Activated CD8-positive, alpha-beta memory T cell treated with anti-CD3 and anti-CD28 coated beads for 4 hours (primary cell): ENCODE measurements at places on chromosomes 4 and X.

GRCh38 chr4:156643826-156644225, 327.8 kb downstream of the PDGFC start:
- no peak for DNase-seq

DNA sequence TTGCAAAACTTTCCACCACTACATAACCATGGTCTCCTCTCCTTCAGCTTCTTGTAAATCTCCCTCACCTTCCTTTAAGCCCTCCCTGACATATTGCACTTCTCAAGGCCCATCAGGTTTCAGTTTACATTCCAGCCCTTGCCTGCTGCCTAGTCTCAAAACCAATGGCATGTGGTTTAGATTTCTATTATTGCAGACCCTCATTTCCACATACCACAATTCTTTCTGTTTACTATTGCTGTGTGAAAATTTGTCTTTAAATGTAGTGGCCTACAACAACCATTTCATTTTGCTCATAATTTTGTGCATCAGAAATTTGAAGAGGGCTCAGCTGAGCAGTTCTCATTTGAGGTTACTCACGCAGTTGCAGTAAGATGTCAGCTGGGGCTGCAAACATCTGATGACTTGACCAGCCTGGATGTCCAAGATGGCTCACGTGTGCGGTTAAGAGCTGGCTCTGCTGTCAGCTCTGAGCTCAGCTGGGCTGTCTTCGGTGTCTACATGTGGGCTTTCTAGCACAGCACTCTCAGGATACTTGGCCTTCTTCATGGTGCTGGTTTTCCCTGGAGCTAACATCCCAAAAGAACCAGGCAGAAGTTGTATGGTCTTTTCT, 29.9 kb upstream of the SOD3 start:
- DNase-seq = no peak

- DNase-seq = no peak
Observed at GRCh38 chr4:67160394-67160793, 384.9 kb downstream of the CENPC start.

DNA sequence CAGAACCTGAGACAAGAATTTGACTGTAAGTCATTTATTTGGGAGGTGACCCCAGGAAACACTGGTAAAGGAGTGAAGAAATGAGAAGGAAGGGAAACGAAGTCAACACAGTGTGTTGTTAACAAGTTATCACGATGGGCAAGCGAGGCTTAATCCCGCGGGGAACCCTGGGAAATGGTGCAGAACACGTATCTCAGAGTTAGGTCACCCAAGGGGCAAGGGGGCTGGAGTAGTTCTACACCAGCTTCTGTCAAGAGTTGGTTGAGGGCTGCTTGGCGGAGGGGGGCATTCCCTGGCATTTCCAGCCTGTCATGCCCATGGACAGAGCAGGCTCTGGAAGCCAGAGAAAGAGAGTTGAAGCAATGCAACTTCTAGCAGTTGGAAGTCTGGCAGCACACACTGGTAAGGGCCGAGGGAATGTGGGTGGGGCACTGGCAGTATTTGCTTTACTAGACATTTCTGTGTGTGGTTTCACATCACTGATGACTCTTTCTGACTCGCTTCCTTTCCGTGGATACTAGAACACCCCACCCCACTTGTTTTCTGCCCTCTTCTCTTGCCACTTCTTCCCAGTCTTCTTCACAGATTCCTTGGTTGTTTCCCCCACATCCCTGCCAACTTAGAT, 52.2 kb upstream of the ADGRG2 start:
- DNase-seq = no peak

- DNase-seq = no peak
Observed at GRCh38 chr4:177091515-177091914, 218.2 kb upstream of the NEIL3 start.

DNA sequence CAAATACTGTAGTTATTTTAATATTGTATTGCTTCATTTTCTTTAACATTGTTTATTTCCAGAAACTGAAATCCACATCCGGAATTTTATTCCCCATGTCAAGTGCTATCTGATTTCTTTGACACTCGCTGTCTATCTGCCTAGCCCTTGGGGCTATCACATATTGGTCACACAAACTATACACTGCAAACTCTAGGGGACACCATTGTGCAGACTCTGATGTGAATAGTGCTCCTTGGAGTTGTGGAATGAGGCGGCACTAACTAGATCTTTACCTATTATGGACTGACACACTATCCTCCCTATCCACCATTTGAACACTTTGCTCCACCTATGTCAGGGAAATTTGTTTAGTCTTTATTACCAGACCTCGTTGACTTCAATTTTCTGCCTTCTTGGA, 534.5 kb downstream of the GLUD2 start:
- DNase-seq = no peak
